ENCODE measurements at places on chromosomes 13 and 19.
A peak's percentile ranks its signal among the peaks of the same experiment; 100 is the strongest.

- DNase-seq: no peak
Observed at GRCh38 chr19:45010306-45010705, 9.0 kb downstream of the RELB start.

DNA sequence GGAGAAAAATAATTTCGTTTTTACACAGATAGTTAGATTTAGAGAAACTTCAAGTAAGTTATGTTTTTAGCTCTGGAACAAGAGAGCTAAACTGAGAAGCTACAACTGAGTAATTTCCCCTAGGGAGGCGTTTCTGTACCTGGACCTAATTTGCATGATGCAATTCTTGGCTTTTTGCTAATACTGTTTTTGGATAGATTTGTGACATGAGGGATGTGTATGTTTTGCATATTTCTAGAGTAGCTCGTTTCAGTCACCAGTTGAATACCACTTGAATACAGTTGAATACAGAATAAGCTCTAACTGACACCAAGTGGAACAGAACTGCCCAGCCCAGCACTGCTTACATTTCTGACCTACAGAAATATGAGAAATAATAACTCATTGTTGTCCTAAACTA, 1227.9 kb upstream of the SPRY2 start:
- DNase-seq: no peak

GRCh38 chr13:101382701-101383100, 33.6 kb downstream of the NALCN start:
- DNase-seq: no peak

GRCh38 chr19:47514151-47514868, 553 bp downstream of the NAPA start:
- no peak for DNase-seq

DNA sequence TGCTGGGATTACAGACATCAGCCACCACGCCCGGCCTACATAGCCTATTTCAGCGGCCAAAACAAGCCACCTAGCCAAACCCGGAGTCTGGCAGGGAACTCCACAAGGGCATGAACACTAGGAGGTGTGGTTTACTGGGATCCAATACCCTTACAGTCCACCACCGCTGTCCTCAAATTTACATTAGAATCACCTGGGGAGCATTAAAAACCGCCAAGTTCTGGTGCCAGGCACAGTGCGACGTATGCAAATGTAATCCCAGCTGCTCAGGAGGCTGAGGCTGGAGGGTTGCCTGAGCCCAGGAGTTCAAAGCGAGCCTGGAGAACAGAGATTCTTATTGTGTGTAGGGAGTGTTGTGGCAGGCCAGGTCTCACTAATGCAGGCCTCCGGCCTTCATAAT, 4.2 kb upstream of the AP1M1 start:
- DNase-seq: no peak

GRCh38 chr19:18205200-18205892, 1.5 kb upstream of the RAB3A start:
- no peak for DNase-seq

GRCh38 chr13:43663474-43664090, 123.2 kb downstream of the ENOX1 start:
- DNase-seq: no peak

- no peak for DNase-seq
Observed at GRCh38 chr19:2210206-2210605, 25.9 kb downstream of the PLEKHJ1 start.

- DNase-seq: no peak
Observed at GRCh38 chr13:62142048-62142447, 726.4 kb upstream of the PCDH20 start.

GRCh38 chr19:1747285-1748114, 5.8 kb upstream of the ONECUT3 start:
- DNase-seq: no peak

DNA sequence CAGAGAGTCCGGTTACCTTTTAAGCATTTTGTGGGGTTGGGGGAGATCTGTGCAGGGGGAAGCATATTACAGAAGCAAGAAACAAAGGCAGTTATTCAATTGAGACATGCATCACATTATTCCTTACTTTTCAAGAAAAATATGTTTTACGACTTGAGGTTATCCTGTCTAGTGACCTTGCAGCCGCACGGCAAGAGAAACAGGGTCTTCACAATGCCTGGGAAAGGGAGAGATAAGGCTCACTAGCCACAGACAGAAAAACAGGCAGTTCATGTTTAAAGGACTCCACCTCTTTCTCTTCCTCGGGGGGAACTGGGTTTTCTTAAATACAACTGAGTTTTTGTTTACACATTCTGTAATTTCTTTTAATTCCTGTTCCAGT, 536 bp upstream of the NCR1 start:
- DNase-seq: no peak

DNA sequence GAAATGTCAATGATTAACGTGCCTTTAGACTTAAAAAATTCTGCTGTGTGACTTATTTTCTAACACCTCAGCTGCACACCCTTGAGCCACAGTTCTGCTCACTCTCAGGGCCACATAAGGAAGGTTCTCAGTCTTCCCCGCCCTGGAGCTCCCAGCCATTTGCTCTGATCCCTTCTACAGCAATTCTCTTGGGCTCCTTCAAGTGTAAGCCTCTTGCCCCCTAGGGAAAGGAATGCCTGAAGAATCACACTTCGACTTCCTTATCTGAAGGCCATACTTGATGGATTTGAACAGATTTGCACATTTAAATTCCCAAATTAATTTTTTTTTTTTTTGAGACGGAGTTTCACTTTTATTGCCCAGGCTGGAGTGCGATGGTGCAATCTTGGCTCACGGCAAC, 44.2 kb downstream of the RASA3 start:
- no peak for DNase-seq

DNA sequence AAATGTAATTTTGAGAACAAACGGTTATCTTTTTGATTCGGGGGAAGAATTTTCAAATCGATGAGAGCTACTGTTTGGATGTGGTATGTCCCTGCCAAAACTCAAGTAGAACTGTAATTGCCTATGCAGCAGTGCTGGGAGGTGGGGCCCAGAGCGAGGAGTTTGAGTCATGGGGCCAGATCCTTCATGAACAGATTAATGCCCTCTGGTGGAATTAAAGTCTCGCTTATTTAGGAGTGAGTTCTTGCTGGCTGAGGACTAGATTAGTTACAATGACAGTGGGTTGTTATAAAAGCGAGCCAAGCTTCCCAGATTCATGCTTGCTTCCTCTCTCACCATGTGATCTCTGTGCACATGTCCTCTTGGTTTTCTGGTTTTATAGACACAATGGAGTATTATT, 11.8 kb upstream of the PRR20A start:
- no peak for DNase-seq

DNA sequence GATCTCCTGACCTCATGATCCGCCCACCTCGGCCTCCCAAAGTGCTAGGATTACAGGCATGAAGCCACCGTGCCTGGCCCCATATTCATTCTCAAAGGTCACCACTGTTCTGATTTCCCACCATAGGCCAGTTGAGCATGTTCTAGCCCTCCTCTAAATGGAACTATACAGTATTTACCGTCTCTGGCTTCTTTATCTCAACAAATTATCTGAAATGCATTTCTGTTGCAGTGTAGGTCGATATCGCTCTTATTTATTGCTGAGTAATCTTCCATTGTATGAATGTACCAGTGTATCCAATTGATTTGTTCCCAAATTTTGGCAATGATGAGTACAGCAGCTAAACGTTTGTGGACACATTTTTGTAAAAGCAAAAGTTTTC, 15.4 kb downstream of the SLC1A5 start:
- no peak for DNase-seq

- no peak for DNase-seq
Observed at GRCh38 chr13:45770886-45771285, 68.8 kb downstream of the CBY2 start.

DNA sequence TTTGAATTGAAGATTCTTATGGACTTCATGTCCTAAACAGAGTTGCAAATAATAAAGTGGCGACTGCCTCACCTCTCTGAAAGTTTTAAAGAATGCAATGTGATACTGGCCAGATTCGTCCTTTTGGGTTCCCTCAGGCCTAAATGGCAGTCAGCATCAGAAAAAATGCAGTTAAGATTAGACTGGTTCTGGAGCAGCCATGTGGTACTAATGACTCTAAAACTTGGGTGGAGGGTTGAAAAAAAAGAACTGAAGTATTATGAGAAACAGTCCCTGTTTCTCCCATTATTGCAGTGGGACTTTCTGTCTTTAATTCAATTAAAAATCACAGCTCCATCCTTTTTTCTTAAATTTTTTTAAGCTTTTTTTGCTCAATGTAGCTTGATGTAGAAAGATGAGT, 37.3 kb downstream of the WDFY2 start:
- DNase-seq: no peak

DNA sequence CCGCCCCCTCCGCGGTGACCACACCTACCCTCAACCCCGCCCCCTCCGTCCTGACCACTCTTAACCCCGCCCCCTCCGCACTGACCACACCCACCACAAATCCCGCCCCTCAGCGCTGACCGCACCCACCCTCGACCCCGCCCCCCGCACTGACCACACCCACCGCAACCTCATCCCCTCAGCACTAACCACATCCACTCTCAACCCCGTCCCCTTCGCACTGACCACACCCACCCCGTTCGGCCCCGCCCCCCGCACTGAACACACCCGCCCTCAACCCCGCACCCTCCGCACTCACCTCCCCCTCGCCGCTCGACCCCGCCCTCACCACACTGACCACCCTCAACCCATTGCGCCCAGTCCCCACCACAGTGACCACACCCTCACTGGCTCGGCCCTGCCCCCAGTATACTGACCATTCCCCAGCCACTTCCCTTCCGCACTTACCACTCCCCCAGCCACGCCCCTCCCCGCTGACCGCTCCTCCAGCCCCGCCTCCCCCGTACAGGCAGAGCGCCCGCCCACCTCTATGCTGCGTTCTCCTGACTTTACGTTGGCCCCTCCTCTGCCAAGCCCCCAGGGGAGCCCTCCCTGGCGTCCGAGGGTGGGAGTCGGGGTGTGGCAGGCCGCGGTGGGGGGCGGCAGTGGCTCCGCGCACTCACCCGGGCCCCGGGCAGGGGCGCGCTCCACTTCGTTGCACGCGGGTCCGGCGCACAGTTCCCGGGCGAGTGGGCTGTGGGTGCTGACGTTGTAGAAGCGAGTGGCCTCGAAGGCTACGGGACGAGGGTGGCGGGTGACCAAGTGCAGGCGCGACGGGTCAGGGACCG, 8.4 kb downstream of the F2RL3 start:
- DNase-seq: peak; percentile 98

- DNase-seq: no peak
Observed at GRCh38 chr19:16749326-16749725, 29.7 kb downstream of the NWD1 start.

- DNase-seq: no peak
Observed at GRCh38 chr19:3751236-3751635, 10.3 kb downstream of the APBA3 start.

DNA sequence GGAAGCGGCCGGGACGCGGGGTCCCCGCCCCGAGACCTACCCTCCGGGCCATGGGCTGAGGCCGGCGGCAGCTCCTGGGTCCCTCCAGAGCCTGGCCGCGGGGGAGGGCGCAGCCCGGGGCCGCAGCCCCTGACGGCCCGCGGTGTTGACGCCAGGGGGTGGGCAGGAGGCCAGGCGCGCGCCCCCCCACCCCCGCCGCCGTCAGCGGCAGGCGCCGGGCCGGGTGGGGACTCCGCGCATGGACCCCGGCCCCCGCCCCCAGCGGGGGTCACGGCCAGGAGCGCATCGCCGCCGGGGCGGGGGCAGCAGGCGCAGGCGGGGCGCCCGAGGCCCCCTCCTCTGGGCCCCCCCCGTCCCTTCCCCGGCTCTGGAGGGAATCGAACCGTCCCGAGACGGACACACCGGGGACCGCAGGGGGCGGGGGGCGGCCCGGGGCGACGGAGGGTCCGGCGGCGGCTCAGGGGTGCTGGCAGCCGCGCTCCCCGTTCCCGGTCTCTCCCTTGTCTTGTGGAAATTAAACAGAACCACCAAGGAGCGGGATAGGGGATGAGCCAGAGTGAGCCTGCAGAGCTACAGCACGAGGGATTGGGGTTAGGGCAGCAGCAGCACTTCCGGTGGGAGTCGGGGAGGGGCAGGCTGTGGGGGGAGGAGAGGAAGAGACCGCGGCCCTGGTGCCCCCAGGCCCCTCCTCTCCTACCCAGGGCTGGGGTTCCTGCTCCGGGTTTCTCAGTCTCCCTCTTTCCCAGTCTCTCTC, at the start of gene MEIS3:
TSS of gene MEIS3 (minus strand) at position 498 of the 754 bp plus-strand sequence. CDS start at position 52, 446 bp downstream.
- no peak for DNase-seq

- DNase-seq: no peak
Observed at GRCh38 chr13:113804017-113804702, 45.1 kb downstream of the TMEM255B start.

DNA sequence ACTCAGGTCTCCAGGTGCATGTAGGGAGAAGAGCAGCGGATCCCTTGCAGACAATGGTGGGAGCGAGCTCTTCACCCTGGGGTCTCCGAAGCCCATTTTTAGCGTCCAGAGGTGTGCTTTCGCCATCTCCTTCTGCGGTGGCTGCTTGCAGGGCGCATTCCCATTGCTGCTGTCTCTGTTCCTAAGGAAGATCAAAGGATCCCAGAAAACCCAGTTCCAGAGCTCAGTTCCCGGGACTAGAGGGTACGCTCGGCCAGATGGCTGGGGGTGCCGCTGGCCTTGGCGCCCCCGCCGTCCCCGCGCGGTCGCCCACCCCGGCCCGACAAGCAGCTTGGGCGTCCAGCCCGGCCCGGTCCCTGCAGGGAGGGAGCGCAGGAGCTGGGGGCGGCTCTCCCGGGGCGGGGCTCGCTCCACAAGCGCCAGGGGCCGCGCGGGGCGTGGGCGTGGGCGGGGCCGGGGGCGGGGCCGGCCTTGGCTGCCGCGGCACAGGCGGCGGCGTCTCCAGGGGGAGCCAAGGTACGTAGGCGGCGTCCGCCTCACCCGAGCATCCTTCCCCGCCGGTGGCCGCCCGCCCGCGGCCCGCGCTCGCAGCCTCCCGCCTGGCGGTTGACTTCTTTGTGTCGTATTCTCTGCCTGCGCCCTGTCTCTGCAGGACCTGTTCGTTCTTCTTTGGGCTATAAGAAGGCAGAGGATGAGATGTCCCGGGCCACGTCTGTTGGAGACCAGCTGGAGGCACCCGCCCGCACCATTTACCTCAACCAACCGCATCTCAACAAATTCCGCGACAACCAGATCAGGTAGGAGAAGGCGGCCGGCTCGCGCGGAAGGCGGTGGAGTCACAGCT, 96.8 kb downstream of the ATP8A2 start:
- no peak for DNase-seq

- no peak for DNase-seq
Observed at GRCh38 chr13:57640607-57641006, 9.1 kb downstream of the PCDH17 start.

DNA sequence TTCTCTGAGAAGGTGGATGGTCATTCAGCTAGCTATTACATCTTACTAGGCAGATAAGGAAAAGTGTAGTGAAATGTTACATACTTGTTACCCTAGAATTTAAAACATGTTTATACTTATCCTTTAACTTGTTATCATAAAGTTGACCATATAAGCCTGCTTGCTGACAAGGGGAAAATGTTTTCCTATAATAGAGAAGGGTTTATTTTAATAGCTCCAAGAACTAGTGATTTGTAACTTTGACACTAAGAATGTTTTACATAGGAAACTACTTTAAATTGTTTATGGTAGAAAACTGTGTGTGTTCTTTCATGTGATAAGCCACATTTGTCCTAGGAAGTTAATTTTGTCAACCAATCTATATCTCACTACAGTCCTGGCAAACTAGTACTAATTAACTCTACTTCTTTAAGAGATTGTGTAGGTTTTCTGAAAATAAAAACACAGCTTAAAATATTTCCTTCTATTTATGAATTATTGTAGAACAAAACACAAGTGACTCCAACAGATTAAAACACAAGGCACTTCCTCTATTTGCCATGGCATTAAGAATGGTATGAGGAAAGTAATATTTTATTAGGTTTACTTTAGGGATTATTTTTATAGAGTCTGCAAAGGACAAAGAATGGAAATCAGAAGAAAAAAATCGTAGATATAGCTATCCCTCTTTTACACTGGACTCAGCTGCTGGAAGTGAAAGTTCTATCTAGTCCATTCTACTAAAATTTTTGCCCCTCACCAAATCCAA, 233.3 kb upstream of the NBEA start:
- no peak for DNase-seq
